Activated naive CD8-positive, alpha-beta T cell treated with anti-CD3 and anti-CD28 coated beads for 36 hours (primary cell): ENCODE measurements at places on chromosomes 7 and 10.

DNA sequence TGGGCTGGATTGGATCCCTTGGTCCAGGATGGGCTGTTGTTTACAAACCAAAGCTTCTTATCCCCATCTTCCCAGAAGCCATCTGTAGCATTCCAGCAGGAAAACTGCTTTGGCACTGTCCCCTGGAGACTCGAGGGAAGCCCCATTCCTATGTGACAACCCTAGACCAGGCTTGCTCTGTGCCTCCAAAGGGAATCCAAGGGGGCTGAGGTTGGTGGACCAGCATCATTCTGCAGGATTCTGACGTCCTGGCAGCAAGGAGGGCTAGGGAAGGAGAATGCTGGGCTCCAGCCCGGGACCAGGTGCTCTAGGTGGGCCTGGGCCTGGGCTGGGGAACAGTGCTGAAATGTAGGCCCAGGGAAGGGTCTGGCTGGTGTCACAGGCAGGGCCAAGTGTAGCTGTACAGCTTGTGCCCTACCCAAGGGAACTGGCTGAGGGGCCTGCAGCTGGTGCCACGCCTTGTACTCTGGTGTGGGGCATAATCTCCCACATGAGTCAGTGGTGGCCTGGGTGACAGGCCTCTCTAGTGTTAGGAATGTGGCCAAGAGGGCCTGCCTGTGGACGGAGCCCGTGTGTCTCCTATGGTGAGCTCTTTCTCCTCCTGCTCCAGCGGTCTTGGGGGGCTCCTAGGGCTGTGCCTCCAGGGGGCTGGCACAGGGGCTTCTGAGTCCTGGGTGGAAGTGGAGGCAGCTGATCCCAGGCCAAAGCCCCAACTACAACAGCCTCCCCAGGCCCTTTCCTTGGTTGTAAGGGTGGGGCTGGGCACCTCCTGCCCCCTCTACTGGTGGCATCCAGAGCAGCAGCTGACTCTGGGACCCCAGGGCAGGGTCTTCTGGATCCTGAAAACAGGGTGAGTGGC is 25.2 kb downstream of the TRIM8 start:
- no peak overlapping the region for H3K27ac ChIP-seq
- H3K4me1 ChIP-seq: peaks cover 25% of the 10 kb centered on the region
- no peaks in the 10 kb centered on the region for H3K27me3 ChIP-seq
- H3K36me3 ChIP-seq: no peaks in the 10 kb centered on the region

DNA sequence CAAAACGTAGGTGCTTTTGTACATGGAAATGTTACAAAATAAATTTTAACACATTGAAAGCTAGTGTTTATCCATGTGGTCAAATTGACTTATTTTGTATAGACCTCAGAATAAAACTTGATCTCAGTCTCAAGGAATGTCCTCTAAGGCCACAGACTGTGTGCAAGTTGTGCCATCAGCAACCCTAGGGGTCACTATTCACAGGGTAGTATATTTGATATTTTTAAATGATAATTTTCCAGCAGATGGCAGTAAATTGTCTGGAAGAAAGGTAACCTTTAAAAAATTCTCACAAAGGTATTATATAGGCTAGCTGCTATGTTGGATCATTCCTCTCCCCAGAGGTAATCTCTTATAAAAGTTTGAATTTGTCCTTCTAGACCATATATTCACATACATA is 12.9 kb upstream of the SNX10 start:
- no peaks in the 10 kb centered on the region for H3K36me3 ChIP-seq
- no peak overlapping the region for H3K27ac ChIP-seq
- peaks cover 17% of the 10 kb centered on the region for H3K4me1 ChIP-seq
- no peak for DNase-seq

DNA sequence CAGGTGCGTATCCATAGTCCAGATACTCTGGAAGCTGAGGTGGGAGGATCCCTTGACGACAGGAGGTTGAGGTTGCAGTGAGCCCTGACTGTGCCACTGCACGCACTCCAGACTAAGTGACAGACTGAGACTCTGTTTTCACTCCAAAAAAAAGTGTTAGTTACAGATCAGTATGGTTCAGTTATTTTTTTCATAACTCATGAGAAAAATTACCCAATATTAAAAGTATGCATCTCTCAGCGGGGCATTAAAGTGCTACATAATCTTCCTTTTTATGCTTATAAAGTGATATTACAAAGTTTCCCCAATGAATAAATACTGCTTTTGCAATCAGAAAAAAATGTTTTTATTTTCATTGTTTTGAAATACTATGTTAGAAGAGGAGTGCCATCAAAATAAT is 147.9 kb downstream of the ZNF438 start:
- DNase-seq: no peak
- no peak overlapping the region for H3K4me3 ChIP-seq

GRCh38 chr10:123560301-123561140 is 105.6 kb upstream of the GPR26 start:
- H3K4me1 ChIP-seq: no peaks in the 10 kb centered on the region
- H3K36me3 ChIP-seq: no peaks in the 10 kb centered on the region
- H3K4me3 ChIP-seq: no peak overlapping the region
- H3K27me3 ChIP-seq: peaks cover 12% of the 10 kb centered on the region
- H3K27ac ChIP-seq: no peak overlapping the region

DNA sequence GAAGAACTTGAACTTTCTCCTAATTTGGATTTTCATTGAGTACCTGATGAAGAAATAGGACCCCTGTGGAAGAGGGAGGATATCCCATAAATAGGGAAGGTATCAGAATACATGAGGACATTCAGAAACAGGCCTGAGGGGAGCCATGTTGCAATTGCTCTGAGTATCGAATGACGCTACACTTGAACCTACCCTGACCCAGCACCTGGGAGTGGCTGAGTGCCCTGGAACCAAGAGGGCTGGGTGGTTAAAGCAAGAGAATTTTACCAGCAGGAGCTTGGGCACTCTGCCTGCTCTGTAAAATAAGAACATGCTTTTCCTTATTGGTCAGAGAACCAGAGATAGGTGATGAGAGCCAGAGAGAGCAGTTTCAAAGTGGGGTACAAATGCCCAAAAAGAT is 7.2 kb downstream of the NEUROD6 start:
- peaks cover 26% of the 10 kb centered on the region for H3K27me3 ChIP-seq
- H3K36me3 ChIP-seq: no peaks in the 10 kb centered on the region
- H3K4me3 ChIP-seq: no peak overlapping the region
- no peak for DNase-seq
